ENCODE measurements at places on chromosomes 16 and 17.

- no peak for DNase-seq
These were observed 2.6 kb downstream of the CACNA1G start for GRCh38 chr17:50563092-50563511.

- no peak for DNase-seq
These were observed 70.8 kb downstream of the ZFHX3 start for GRCh38 chr16:72977127-72977526.

DNA sequence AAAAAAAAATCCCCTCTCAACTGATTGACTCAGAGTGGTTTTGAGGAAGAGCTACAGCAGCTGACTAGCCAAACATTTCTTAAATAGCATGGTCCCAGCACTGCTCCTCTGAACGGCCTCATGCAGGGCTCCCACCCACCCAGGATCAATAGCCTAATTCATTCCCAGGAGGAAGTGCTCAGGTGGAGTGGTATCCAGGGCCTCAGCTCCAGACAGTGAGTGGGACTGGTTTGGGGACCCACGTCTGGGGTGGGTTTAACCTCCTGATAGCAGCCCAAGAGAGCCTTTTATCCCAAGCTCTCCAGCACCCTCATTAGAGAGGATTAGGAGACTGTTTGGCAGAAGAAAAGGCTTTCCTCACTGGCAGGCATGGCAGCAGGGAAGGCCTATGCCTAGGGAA lies 68.5 kb upstream of the CDH5 start:
- DNase-seq = no peak

DNA sequence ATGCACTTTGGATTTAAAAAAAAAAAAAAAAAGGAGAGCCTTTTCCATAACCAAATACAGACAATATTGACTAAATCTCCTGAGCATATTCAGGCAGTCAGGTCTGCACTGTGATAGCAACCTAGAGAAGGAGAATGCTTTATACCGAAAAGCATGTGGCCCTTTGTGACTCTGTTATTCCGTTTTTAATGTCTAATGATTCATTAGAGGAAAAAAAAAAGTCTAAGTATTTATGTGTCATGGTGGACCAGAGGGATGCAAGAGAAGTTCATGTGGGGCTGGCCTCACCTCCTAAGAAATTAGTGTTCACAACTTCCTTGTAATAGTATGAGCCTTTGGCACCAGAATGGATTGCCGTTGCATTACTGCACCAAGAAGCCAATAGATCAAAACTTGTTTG lies 11.3 kb upstream of the VWA3A start:
- no peak for DNase-seq

DNA sequence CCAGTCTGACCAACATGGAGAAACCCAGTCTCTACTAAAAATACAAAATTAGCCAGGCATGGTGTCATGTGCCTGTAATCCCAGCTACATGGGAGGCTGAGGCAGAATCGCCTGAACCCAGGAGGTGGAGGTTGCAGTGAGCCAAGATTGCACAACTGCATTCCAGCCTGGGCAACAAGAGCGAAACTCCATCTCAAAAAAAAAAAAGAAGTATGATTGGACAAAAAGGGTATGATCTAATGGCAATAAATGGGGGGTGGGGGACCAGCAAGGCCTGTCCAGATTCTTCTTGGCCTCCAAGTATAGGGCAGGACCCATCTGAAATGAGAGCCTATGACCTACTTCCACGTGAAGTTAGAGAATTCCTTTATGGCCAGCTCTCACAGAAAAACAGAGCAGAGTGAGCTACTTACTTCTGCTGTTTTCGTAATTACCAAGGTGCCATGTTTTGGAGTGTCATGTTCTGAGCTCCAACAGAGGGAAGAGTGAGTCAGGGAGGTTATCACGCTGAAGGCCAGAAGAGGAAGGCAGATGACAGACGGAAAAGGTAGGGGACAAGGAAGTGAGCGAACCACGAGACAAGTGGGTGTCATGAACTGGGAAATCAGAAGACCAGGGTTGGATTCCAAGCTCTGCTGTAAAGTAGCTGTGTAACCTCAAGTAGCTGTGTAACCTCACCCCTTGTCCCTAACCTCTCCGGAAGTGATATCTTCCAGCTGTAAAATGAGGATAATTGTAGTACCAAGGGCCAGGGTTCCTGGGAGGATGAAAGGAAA lies 3.6 kb upstream of the ZMYND15 start:
- DNase-seq = no peak

DNA sequence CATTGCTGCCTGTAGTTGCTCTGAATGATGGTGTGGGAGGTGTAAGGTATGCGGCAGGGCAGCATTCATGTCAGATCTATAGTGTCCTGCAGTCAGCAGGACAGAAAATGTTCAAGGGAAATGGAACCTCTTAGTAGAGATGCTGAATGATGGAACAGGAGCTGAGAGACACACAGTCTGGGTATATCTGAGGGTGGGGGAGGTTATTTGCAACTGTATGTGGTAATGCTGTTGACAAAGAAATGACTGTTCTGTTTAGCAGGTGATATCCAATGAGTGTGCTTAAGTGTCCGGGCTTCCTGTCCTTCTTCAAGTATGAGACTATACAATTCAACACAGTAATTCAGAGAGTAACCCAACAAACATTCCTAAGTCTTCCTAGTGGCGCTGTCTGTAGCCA lies 46.6 kb downstream of the STH start:
- DNase-seq = no peak

DNA sequence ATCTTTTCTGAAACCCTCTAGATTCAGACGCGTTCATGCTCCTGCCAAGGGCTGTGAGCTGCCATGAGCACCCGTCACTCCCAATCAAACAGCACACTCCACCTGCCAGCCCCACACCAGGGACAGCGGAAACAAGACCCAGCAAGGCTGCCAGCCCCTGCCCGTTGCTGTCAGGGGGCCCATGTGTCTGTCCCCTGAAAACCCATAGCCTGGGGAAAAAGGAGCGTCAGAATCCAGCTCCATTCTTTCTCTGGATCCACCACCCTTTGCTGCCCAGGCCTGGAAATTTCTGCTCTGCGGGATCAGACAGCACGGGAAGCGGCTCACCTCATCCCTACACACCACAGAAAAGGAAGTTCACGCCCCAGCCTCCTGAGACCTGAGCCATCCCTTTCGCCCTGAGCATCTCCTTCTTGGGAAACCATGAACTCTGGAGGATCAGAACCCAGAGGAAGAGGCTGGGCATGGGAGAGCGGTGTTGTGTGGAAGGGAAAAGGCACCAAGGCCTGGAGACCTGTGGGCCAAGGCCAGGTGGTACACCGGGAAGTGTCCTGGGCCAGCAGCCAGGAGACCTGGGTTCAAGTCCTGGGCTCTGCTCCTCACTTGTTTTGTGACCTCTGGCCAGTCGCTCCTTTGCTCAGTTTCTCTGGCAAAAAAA lies 51.5 kb upstream of the RCVRN start:
- DNase-seq = no peak

DNA sequence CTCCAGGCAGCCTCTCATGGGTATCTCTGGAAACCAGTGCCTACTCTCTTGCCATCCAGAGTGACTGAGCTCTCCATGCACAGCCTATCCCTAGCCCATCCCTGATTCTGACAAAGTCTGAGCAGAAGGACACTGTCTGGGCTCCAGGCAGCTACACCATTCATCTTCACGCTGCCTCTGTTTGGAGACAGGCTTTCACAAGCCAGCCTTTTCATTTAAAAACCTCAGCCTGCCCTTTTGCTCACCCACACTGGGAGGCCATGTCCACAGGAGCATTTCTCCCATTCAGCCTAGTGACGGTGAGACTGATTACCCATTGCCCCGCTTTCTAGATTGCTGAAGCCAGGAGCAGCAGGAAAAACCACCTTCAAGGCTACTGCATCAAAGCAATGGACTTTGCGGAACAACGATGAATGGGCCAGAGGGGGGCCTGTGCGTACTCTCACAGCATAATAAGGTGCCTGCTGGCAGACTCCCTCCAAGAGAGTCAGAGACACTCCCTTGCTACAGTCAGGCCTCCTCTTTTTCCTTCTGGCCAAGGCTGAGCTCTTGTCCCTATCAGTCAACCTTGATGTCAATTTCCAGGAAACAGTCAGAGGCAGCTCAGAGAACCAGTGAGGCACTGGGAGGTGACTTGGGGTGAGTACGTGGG lies 24.7 kb upstream of the CDH13 start:
- DNase-seq = no peak

DNA sequence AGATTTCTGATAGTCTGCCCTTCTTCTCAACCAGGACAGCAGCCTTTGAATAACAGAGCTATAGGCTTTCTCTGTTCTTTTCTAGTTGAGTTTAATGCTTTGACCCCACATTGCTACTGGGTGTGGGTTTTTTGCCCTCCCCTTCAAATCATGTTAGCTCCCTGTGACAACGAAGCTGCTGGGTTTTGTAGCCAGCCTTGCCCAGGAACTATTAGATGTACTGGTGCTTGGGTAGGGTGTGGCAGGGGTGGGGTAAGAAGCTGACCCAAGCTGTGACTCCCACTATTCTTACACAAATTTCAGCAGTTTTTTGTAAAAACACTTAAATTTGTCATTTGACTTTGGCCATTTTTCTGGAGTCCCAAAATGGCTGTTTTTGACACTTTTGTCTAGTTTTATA lies 69.7 kb downstream of the NLK start:
- DNase-seq = no peak

- no peak for DNase-seq
These were observed 33.5 kb downstream of the GRB2 start for GRCh38 chr17:75371981-75372380.

DNA sequence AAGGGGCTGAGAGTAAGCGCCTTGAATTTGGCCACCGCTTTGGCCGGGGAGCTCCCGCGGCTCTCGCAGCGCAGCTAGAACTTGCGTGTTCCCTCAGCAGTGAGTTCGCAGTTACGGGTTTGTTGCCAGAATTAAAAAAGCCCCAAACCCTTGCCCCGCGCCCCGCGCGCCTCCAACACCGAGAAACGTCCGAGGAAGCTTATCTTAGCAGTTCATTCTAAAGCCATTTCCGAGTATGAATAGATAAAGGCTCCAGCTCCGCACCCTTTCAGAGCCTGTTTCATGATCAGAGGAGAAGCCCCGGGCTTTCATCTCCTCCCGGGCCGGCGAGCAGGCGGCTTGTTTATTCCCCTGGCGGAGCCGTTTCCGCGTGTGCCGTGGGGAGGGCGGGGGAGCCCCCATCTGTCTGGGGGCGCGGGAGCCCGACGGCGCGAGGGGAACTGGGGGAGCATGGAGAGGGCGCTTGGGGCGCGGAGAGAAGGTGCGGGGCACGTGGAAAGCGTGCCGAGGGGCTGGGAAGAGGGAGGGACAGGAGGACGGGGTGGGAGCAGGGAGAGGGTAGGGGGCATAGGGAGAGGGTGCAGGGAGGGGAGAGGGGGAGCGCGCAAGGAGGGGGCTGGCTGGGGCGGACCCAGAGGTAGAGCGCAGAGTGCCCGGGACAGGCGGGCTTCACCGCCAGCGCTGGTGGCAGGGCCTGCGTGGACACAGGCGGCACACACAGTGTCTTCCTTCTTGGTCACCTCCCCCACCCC lies 9.9 kb downstream of the TBX4 start:
- no peak for DNase-seq
